Amniotic epithelial cell (primary cell): ENCODE measurements at places on chromosomes 4 and X.

DNA sequence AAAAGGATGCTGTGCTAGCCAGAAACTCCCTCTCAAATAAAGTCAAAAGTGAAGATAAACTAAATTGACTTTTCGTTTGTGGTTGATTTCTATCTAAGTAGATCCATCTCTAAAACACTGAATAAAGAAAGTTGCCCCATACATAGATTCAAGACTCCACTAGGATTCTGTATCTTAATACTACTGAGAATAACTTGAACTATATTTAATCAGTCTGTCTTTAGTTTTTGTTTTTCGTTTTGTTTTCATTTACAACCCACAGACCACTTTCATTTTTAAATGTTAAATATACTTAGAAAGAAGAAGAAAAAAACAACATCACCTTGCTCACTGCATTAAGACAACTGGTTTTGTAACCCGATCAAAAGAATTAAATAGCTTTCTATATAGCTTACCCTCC is 655.0 kb downstream of the RPA4 start:
- DNase-seq = no peak

- DNase-seq = no peak
These were observed 150.7 kb downstream of the PDGFC start for GRCh38 chr4:156820931-156821330.

- no peak for DNase-seq
These were observed 77.3 kb downstream of the FAM184B start for GRCh38 chr4:17704020-17704650.

GRCh38 chr4:143207555-143207954 is 22.8 kb downstream of the USP38 start:
- peak; percentile 27 for DNase-seq

- no peak for DNase-seq
These were observed 9.0 kb downstream of the KLHL8 start for GRCh38 chr4:87211249-87211952.

GRCh38 chr4:70080205-70080604 is 30.0 kb downstream of the HTN1 start:
- no peak for DNase-seq

- no peak for DNase-seq
These were observed 419 bp upstream of the RPGR start for GRCh38 chrX:38327775-38328081.

GRCh38 chrX:1537031-1537715 is at the start of gene P2RY8:
P2RY8 (minus strand) TSS chrX:1537185; CDS start chrX:1466558, 70,627 bp downstream.
- DNase-seq = no peak

DNA sequence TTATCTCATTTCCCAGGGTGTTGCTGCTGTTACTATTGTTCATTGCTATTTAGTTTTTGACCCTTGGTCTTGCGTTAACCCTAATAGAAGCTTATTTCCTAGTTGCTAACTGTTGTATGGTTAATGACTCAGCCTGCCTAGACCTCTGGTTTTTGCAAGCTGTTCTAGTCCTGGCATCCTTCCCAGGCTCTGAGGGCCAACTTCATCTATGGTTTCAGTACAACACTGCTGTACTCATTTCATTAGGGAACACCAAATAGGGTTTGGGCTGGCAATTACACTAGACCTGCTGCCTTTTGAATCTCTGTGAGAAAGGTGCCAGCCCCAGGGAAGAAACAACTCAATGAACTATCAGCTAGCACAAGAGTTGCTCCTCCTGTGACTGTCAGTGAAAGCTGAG is 59.6 kb downstream of the DCX start:
- peak; percentile 35 for DNase-seq

GRCh38 chr4:25913056-25913850 is 767 bp upstream of the SMIM20 start:
- DNase-seq = no peak

- no peak for DNase-seq
These were observed 114.1 kb downstream of the MGST2 start for GRCh38 chr4:139779691-139780090.

DNA sequence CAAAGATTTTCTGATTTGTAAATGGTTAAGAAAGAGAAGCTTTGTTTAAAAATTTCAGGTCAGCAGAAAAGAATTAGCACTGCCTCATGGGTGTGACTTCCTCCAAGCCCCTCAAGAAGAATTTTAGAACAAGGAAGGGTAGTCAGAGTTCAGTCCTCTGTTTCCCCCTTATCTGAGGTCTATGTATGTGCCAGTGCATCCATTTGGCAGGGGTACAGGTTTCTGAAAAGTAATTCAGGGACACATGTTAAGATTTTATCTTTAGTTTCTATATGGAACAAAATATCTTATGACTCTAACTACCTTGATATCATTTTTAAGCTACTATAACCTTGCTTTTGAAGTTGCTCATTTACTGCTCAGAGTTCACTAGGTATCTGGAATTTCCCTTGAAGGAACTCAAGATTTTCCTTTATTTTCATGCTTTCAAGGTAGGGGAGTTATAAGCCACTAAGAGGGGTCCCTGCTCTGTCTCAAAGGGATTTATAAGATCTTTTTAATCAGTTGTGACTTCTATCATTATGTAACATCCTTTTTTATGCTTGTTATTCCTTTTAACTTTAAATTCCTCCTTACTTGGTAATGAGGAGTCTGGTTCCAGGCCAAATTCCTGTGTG is 24.4 kb upstream of the PLK4 start:
- DNase-seq = no peak

GRCh38 chr4:39063430-39063829 is 1.4 kb downstream of the KLHL5 start:
- DNase-seq = no peak

- DNase-seq = peak; percentile 57
These were observed 49.6 kb downstream of the MAP7D2 start for GRCh38 chrX:20066968-20067708.

DNA sequence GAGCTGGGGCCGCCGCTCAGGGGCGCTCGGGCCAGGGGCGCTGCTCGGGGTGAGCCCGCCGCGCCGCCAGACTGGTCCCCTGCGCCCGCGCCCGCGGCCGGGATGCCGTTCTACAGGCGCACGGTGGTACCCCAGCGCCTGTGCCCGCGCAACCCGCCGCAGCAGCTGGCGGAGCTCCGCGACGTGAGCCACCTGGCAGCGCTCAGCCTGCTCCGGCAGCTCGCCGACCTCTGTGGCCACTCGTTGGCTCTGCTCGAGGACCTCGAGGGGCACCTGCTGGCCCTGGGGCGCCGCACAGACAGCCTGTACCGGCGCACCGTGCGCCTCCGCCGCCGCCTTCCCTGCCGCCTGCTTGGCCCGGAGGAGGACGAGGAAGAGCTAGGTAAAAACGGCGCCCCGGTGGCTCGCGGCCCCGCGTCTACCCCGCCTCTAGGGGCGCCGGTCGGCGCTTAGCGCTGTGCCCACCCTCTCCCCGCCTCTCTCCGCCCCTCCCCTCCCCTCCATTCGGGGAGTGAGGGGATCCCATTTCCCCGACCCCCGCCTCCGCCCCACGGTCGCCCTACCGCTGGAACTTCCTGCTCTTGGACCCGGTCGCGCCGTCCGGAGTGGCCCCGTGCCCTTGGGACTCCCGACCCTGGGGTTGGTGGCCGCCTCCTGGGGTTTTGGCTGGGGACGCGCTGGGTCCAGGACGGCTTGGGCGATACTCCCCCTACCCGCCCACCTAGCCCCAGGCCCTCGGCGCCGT is 513 bp downstream of the NHSL2 start:
- no peak for DNase-seq

GRCh38 chr4:76898385-76898692 is 395 bp upstream of the SOWAHB start:
- DNase-seq = no peak
